ENCODE measurements at places on chromosomes 5 and 9.

DNA sequence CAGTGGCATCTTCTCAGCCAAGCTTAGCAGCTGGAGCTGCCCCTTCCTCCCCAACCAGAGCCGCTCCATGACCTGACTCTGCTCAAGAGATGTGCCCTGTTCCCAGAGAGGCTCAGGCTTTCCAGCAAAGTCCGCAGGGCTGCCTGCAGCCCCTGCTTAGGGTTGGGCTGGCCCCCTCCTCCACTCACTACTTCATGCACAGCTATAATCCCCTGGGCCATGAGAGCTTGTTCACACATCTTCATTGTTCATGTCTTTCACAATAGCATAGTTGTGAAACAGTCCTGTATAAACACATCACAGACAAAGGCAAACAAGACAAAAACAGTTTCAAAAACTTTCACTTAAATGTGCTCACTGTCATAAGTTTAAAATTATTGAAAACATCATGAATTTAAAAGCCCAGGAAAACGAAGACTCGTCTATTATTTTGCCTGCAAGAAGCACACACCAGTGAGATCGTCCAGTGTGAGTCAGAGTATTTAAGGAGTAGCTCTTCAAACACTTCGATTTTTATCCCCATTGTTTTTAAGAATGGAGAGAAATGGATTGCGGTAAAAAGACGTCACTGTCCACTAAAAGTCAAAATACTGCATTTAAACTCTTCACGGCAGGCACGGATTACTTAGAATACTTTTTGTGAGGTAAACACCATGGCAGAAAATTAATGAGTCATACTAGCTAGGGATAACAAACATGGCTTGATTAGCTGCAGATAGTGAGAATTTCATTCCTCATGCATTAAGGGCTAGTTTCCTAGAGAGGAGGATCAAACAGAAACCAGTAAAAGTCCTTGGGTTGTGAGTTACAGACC, 40.7 kb upstream of the S1PR3 start:
- no peak for DNase-seq

DNA sequence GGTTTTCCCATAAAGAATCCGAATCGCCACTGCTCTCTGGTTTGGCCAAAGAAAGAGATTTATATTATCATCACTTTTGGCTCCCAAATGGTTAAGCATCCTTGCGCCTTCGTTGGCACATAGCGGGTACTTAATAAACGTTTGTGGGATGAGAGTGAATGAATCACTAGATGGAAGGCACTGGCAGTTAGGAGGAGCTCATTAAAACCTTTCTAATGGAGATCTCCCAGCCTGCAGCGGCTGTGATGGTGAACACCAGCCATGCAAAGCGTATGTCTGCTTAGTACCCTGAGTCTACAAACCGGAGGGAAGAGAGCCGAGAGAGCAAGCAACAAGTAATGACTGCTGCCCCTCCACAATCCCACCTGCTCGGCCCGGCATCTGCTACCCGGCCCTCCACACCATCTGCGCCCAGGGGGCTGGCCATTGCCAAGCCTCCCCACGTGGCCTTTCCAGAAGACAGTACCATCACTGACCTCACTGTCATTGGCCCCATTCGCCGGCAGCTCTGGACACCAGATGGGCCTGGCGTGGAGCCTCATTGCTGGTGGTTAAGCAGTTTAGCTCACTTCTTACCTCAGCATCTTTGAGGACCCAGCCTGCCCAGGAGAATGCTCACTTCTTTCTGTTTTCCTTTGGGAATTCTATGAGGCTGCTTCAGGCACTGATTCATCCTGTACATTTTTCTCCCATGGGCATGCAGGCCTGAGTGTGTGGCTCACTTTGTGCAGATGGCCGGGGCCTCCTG, 39.3 kb upstream of the ANKRD33B start:
- no peak for DNase-seq

DNA sequence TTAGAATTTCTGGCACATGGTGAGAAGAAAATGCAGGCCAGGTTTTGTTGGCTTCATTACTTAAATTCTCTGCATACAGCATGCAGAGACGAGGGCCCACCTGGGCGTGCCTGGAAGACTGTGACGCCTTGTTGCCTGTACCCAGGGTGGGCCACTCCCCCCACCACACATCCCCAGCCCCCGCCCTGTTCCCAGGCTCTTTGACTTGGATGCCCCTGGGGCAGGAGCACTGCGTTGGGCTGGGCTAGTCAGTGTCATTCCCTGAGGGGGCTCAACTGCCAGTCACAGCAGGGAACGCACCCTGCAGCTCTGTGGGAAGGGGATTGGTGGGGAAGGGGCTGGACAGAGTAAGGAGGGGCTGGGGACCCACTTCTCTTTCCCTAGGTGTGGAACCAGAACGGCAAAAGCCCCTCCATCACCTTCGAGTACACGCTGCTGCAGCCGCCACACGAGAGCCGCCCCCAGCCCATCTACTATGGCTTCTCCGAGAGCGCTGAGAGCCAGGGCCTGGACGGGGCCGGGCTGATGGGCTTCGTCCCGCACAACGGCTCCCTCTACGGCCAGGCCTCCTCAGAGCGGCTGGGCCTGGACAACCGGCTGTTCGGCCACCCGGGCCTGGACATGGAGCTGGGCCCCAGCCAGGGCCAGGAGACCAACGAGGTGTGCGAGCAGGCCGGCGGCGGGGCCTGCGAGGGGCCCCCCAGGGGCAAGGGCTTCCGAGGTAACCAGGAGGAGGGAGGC, 19.6 kb downstream of the ADAMTSL2 start:
- DNase-seq, result no peak

DNA sequence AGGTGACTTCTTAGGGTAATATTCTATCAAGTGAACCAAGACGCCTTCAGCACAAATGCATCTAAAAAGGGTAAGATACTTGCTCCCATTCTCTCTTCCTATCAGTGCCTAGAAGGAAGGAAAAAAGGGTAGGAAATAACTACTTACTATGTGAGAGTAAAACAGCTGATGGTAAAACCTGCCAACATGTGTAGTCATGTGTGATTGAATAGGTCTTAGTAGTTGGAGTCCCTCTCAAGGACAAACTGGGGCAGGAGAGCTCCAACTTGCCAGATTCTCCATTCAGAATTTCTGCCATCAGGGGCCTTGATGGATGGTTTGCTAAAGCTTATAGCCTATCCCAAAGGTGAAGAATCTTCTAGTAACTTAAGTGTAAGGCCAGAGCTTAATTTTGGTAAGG, 5.2 kb downstream of the TSC1 start:
- DNase-seq, result no peak

- no peak for DNase-seq
These were observed 56.6 kb downstream of the TEK start for GRCh38 chr9:27165670-27166069.
